CD8-positive, alpha-beta T cell (primary cell): ENCODE measurements at places on chromosomes 2 and 18.

GRCh38 chr2:59184276-59185020 is 943.3 kb upstream of the FANCL start:
- no peak for DNase-seq

GRCh38 chr18:24015639-24016631 is 1.4 kb downstream of the TTC39C start:
- DNase-seq = no peak

GRCh38 chr2:226839951-226840350 is 4.1 kb downstream of the RHBDD1 start:
- DNase-seq = no peak

- no peak for DNase-seq
Measured at GRCh38 chr2:181991171-181991885, 5.7 kb downstream of the PPP1R1C start.

DNA sequence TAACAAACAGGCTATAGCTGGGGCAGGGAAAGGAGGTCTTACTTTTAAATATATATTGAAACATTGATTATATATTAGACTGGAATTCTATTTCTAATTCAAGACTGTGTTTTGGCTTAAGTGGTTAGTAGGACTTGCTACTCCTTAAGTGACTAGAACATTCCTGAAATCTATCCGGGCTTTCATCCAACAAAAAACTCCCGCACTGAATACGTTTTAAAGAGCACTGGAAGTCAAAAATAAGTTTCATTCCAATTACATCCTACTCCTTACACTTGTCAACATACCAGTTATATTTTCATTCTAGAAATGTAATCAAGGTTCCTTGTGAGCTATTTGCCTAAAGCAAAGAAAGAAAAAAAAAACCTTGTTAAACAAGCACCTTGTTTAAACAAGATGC is 204.6 kb downstream of the SP3 start:
- no peak for DNase-seq

GRCh38 chr2:11757101-11757500 is 10.7 kb downstream of the LPIN1 start:
- no peak for DNase-seq

DNA sequence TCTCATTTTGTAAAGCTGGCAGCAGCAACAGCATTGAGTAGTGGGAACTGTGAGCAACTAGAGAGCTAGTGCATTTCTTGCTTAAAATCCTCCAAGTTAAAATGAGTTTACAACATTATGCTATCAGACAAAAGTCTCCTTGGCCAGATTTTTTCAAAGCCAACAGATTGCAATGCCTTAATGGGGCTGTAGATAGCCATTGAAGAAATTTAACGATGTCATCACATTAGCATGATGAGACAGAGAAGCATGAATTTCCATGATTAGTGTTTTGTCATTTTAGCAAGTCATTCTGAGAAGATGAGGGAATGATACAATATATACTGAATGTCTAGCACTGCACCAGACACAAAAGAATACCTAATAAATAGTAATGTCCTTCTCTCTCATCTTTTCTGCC is 307.5 kb upstream of the REG3G start:
- no peak for DNase-seq

GRCh38 chr18:46627136-46627535 is 29.9 kb downstream of the LOXHD1 start:
- no peak for DNase-seq
